ENCODE measurements at places on chromosomes 2 and 18. TPM values are rescaled to one million over a fixed set of nuclear protein-coding genes. Genes with fewer than 3 reads are reported as not detected.

The RBM44 gene
- total RNA-seq, result 0.15 TPM

- peaks cover 31% of the 10 kb centered on the region for H3K27me3 ChIP-seq
- peaks cover 21% of the 10 kb centered on the region for H3K4me1 ChIP-seq
Observed at GRCh38 chr2:150485871-150486538, 1.5 kb downstream of the RND3 start.

The LCT gene
- not detected for total RNA-seq

- H3K36me3 ChIP-seq, result no peaks in the 10 kb centered on the region
- no peaks in the 10 kb centered on the region for H3K4me1 ChIP-seq
- H3K4me3 ChIP-seq, result no peak overlapping the region
- no peaks in the 10 kb centered on the region for H3K27me3 ChIP-seq
- no peak overlapping the region for H3K27ac ChIP-seq
Observed at GRCh38 chr2:137165968-137166367, 400.6 kb downstream of the THSD7B start.

The TGFA gene
- total RNA-seq, result 15.3 TPM

The EVX2 gene
- not detected for total RNA-seq

The PTPRN gene
- total RNA-seq, result not detected

DNA sequence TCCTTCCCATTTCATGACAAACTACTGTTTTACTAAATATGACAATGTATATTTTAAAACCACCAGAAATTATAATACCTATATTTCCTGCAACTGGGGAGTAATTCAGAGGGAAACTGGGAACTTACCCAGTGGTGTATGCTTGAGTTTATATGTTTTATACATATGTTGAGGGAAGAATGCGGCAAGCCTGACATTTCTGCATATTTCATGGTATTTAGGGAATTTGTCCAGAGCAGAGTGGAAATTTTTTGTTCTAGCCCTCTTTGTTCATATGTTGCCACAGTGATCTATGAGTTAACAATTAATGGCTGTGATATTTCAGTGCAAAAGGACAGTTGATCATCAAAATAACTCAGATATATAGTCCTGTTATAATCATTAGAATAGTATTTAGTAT, 230.8 kb upstream of the VWC2L start:
- H3K27ac ChIP-seq, result no peak overlapping the region
- no peaks in the 10 kb centered on the region for H3K36me3 ChIP-seq
- no peak for DNase-seq
- no peaks in the 10 kb centered on the region for H3K27me3 ChIP-seq
- H3K4me3 ChIP-seq, result no peak overlapping the region
- H3K4me1 ChIP-seq, result no peaks in the 10 kb centered on the region

The RAD51AP2 gene
- 0.11 TPM for total RNA-seq

Data from HepG2 (cell line).